ENCODE measurements at places on chromosomes 2 and 18.

DNA sequence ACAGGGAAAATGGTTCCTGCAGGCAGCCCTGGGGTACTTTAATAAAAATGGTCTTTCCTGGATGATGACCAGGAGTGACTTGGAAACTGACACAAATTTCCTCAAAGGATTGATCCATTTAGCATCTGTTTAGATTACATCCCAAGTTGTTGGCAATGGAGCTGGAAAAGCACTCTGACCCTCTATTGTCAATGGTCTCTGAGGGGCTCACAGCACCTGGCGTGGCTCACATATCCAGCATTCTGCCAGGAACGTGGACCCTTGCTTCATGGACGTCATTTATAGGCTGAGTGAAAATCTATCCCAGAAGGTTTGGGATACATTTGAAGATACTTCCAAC is 43.8 kb downstream of the SERTAD2 start:
- no peak for DNase-seq

GRCh38 chr2:72539071-72539552 is 286.7 kb downstream of the EXOC6B start:
- no peak for DNase-seq

DNA sequence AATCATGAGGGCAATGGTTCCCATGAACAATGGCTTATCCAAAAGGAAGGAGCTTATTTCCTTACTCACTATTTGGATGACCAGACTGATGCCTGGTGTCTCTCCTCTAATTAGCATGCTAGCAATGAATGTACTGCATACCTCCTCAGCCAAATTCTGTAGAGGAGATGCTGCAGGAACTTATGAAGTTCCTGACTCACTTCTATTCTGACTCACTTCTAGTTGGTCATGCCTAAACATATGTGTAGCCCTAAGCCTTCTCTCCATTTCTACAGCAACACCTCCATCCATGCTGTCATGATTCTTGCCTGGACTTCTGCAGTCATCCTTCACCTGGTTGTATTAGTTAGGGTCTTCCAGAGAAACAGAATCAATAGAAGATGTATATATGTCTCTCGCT is 59.9 kb upstream of the MRPS9 start:
- no peak for DNase-seq

- DNase-seq, result no peak
Measured at GRCh38 chr18:56869189-56869777, 218.1 kb downstream of the WDR7 start.

DNA sequence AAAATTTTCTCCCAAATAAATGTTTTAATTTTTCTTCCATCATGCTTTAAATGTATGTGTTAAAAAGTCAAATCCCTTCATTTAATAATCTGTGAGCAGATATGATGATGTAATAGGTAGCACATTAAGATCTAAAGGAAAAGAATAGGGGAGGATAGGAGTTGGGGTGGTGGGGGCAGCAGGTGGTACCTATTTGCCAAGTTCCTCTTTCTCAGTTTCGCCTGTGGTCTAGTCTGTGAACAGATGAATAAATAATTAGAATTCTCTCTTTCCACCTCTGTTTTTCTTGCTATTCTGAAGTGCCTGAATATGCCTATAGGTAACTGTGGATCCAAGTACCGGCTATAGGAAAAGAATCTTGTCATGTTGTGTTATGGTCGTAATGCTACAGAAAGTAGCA is 152.5 kb downstream of the NRXN1 start:
- no peak for DNase-seq

GRCh38 chr2:151367571-151367970 is 10.2 kb downstream of the TNFAIP6 start:
- no peak for DNase-seq

- DNase-seq, result no peak
Measured at GRCh38 chr18:40096675-40097074, 1858.4 kb upstream of the PIK3C3 start.

GRCh38 chr2:218129458-218130135 is 3.8 kb downstream of the CXCR2 start:
- DNase-seq, result no peak

DNA sequence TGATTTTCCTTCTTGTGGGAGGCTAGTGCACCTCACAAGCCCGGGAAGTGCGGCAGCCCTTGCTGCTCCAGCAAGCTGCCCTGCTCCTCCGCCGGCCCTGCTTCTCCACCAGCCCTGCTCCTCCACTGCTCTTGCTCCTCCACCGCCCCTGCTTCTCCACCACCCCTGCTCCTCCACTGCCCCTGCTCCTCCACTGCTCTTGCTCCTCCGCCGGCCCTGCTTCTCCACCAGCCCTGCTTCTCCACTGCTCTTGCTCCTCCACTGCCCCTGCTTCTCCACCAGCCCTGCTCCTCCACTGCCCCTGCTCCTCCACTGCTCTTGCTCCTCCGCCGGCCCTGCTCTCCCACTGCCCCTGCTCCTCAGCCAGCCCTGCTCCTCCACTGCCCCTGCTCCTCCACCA is 95.6 kb downstream of the NDUFA10 start:
- DNase-seq, result no peak

- no peak for DNase-seq
Measured at GRCh38 chr2:73893764-73894474, 1.1 kb downstream of the ACTG2 start.

GRCh38 chr2:202870431-202871299 is 901 bp downstream of the ICA1L start:
- peak; percentile 25 for DNase-seq

DNA sequence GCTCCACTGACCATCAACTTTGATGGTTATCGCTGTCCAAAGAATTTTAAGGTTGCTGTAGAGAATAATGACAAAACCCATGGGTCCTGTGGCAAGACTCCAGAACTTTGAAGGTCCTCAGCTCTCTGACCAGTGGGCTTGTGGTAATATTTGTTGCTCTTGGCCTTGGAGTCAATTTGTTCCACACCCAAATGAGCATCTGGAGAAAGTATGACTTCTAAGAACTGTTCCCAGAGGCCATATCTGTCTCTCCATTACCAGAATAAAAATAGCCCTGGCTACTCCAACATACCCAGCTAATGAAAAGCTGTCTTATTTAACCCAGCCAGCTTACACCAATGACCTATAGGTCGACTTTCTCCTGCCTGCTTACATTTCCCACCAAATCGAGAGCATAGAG is 466.4 kb downstream of the MEIS1 start:
- no peak for DNase-seq
